ENCODE measurements at places on chromosomes 1 and 21.

DNA sequence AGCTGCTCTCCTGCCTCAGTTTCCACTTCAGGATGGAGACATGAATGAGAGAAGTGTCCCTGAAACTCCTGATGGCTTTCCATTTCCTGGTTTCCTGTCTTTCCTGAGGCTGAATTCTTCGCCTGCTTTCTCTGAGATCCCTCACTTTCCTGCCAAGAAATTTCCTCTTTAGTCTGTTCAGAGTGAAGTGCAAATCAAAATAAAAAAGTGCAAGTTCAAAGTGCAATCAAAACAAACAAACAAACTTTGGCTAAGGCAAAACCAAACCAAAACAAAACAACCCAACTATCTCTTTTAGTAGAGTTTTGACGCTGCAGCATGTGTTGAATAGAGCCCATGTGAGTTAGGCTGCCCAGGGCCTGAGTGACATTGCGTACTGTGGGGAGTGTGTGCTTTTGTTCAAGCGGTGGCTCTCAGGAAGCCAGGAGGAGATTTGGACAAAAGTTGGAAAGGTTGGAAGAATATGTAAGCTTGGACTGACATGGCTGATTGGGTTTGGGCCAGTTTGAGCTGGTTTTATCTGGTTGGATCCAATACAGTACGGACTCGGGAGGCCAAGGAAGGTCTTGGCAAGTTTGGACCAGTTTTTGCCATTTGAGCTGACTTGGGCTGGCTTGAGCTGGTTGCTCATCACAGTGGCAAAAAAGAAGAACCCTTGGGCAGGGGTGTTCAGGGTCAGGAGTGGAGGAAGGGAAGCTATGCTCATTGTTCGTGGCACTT is 61.1 kb upstream of the TINAGL1 start:
- DNase-seq: no peak

GRCh38 chr1:100302739-100303138 is 36.7 kb downstream of the RTCA start:
- no peak for DNase-seq

GRCh38 chr1:145891587-145892485 is 6.2 kb upstream of the ANKRD35 start:
- peak; percentile 96 for DNase-seq

DNA sequence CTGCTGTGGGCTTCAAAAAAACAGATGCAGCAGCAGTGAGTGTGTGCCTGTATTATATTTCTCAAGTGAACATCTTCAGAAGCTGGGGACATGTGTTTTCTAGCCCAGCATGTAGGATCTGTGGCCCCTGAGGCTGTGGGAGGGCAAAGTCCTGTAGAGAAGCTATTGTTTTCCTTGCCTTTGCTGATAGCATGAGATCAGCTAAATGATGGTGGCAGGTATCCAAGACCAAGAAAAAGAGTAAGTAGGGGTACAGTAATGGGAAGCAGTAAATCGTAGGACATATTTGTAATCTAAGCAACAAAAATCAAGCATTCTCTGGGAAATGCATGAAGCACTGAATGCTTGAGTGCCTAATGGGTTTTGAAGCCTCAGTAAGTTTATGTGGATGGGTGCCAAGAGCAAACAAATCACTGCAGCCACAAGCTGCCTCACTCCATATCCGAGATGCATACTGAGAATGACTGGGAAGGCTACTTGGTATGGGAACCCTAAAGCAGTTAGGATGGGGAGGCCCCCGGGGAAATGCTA is 98.3 kb downstream of the CD58 start:
- no peak for DNase-seq

DNA sequence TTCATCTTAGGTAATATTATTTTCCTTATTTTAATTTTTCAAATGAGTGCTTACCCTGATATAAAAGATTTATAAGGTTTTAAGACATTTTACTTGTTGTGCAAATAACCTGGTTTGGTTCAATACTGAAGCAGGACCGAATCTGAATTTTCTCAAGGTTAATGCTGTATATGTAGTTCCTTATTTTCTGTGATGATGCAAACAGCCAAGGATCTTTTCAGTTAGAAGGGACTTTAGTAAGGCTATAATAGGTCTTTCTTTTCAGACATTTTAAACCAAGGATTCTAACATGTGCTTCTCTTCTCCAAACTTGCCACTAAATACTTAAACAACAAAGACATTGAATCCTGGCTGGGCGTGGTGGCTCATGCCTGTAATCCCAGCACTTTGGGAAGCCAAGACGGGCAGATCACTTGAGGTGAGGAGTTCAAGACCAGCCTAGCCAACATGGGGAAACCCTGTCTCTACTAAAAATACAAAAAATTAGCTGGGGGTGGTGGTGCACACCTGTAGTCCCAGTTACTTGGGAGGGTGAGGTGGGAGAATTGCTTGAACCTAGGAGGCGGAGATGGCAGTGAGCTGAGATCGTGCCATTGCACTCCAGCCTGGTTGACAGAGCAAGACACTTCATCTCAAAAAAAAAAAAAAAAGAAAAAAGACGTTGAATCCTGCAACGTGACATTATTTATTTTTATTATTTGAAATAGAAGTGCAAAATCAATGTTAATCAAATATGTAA is 3.2 kb upstream of the ARPC5 start:
- DNase-seq: no peak

- DNase-seq: no peak
Measured at GRCh38 chr1:220243947-220244346, 28.3 kb downstream of the RAB3GAP2 start.

DNA sequence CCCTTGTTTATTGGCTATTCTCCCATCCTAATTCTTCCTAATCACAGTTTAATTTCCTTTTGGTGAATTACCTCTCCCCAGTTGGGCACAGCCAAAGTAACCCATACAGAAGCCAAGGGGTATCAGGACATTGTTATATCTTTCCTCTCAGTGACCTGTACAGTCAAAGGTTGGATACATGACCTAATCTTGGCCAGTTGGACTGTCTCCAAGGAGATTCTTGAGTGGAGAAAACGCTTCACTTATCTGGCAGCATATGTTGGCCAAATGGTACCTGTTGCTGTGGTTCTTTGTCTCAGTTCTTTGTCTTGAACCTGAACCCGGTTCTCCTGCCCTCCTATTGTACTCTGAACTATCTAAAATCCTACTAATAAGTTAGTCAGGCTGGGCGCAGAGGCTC is 15.3 kb upstream of the TBCE start:
- no peak for DNase-seq

- DNase-seq: no peak
Measured at GRCh38 chr1:222182641-222183040, 365.3 kb downstream of the HHIPL2 start.

DNA sequence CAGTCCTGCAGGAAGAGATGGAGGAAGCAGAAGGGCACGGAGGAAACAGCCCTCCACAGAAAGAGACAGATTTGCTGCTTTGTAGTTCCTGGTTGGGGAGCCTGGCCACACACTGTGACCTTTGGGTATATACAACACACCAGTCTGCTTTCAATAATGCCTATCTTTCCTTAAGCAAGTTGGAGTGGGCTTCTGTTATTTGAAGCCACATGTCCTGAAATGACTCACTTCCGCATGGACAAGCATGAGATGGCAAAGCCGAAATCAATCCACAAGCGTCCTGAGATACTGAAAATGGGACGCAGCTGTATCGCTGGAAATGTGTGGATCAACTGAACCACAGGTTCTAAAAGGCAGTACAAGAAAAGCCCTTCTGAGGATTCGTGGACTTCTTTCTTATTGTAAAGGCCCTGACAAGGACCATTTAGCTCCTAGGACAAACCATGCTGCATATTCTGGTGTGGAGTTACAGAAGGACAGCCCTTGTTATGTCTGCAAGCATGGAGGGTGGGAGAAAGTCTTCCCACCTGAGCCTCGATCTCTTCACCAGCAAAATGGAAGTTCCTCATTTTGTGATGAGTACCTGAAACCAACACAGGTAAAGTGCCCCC is 22.7 kb upstream of the FHAD1 start:
- DNase-seq: no peak
